ENCODE measurements at places on chromosomes 7 and 10. TPM values are rescaled to one million over a fixed set of nuclear protein-coding genes. Genes with fewer than 3 reads are reported as not detected.

DNA sequence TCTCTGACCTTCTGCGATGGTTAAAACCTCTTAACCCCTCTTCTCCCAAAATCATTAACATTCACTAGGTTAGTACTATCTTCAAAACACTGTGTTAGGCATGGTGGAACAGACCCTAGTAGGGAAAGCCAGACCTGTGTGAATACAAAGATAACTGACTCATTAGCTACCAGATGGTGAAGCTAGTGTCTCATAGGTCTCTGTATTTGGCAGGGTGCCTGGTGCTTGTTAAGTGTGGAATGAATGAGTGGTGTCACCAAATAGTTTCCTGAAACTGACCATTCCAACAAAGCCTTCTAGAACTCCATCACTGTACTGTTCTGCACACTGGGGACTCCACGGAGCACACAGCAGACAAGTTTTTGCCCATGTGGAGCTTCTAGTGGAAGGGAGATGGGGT lies 27.7 kb upstream of the TM9SF3 start:
- H3K4me1 ChIP-seq: no peaks in the 10 kb centered on the region
- H3K36me3 ChIP-seq: peaks cover 97% of the 10 kb centered on the region
- H3K4me3 ChIP-seq: no peak overlapping the region
- no peak overlapping the region for H3K27ac ChIP-seq

- no peaks in the 10 kb centered on the region for H3K36me3 ChIP-seq
- no peak overlapping the region for H3K27ac ChIP-seq
- no peaks in the 10 kb centered on the region for H3K4me1 ChIP-seq
- H3K4me3 ChIP-seq: no peak overlapping the region
- no peak for DNase-seq
Observed at GRCh38 chr7:55339033-55340000, 25.8 kb upstream of the LANCL2 start.

DNA sequence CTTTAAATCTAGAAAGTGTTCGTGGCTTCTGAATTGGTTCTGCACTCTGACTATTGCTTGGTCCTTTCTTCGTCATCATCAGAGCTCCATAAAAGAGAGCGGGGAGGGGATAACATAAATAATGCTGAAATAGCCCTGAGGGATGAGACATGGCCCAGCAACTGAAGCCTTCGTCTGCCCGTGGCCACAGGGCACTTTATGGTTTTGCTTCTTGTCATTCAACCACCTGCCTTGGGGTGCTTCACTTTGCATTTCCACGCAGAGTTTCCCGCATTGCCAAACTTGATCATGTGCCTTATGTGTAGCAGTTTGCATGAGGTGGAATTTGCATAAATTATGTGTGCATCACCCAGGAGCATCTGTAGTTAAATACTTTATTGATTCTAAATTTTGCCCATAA lies 15.9 kb downstream of the GSTO2 start:
- H3K27ac ChIP-seq: no peak overlapping the region
- no peaks in the 10 kb centered on the region for H3K36me3 ChIP-seq
- H3K4me3 ChIP-seq: no peak overlapping the region
- peak; percentile 40 for DNase-seq
- no peaks in the 10 kb centered on the region for H3K27me3 ChIP-seq

GRCh38 chr7:117017702-117018266 lies 64.5 kb downstream of the ST7 start:
- no peaks in the 10 kb centered on the region for H3K36me3 ChIP-seq
- no peak overlapping the region for H3K27ac ChIP-seq
- no peaks in the 10 kb centered on the region for H3K27me3 ChIP-seq

DNA sequence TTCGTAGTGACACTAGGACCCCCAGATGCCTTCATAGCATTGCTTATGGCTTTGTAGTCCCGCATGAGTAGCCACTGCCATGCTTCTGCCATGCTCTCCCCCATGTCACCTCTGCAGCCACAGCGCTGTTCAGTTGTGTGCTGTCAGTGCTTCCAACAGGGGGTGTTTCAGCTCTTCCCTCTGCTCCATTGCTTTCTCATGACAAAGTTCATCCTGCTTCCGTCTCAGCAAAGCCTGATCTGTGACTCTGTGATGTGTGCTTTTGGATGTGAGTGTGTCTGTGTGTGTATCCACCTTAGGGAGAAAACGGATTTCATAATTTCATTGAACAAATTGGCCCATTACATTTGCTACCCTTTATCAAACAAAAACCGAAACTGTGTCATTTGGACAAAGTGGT lies 134.9 kb upstream of the SAMD8 start:
- no peaks in the 10 kb centered on the region for H3K4me1 ChIP-seq
- H3K27ac ChIP-seq: no peak overlapping the region
- DNase-seq: no peak
- H3K36me3 ChIP-seq: peaks cover 14% of the 10 kb centered on the region
- H3K27me3 ChIP-seq: no peaks in the 10 kb centered on the region
- H3K4me3 ChIP-seq: no peak overlapping the region

GRCh38 chr7:112061051-112061450 lies 145.1 kb downstream of the DOCK4 start:
- H3K27me3 ChIP-seq: no peaks in the 10 kb centered on the region
- no peak for DNase-seq
- H3K27ac ChIP-seq: no peak overlapping the region
- no peaks in the 10 kb centered on the region for H3K4me1 ChIP-seq
- H3K36me3 ChIP-seq: no peaks in the 10 kb centered on the region
- H3K4me3 ChIP-seq: no peak overlapping the region

- H3K36me3 ChIP-seq: peaks cover 46% of the 10 kb centered on the region
- no peak for DNase-seq
- no peaks in the 10 kb centered on the region for H3K27me3 ChIP-seq
- no peak overlapping the region for H3K4me3 ChIP-seq
Observed at GRCh38 chr7:5649641-5650040, 131.8 kb downstream of the RNF216 start.

DNA sequence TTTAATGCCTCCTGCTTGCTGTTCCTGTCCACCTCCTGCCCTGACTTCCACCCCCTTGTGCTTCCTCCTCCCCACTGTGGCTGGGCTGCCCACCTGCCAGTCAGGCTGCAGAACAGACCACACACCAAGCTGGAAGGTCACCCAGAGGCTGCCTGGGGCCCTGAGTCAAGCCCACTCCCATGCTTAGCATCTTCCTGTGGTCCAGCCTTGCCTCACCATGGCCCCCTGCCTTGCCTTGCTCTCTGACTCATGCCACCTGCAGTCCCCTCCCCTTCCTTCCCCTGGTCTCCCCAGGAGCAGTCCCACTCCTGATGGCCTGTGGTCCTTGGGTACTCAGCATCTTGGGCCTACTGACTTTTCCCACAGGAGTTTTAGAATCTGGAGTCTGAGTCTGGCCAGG lies 2.3 kb downstream of the CLEC2L start:
- no peaks in the 10 kb centered on the region for H3K36me3 ChIP-seq
- H3K4me3 ChIP-seq: no peak overlapping the region
- DNase-seq: no peak
- no peaks in the 10 kb centered on the region for H3K4me1 ChIP-seq

DNA sequence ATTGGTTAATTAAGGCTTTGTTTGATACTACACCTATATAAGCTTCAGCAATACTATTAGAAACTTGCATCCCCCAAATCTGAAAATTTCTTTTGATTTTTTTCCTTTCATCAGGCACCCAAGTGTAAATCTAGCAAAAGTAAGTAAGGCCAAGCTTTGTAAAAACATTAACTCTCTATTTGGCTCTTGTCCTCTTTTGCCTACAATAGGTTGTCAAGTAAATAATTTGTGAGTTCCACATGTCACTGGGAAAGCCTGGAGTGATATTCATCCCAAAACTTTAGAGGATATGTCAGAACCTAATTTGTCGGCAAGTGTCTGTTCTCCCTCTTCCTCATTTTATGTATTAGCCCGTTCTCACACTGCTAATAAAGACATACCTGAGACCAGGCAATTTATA lies 492.4 kb downstream of the IPMK start:
- no peak overlapping the region for H3K27ac ChIP-seq
- DNase-seq: no peak
- no peaks in the 10 kb centered on the region for H3K36me3 ChIP-seq

GRCh38 chr7:66505531-66506451 lies 122.9 kb upstream of the KCTD7 start:
- peaks cover 10% of the 10 kb centered on the region for H3K27me3 ChIP-seq
- no peak for DNase-seq
- H3K27ac ChIP-seq: no peak overlapping the region
- no peak overlapping the region for H3K4me3 ChIP-seq
- no peaks in the 10 kb centered on the region for H3K36me3 ChIP-seq

- H3K27ac ChIP-seq: no peak overlapping the region
- H3K4me1 ChIP-seq: no peaks in the 10 kb centered on the region
Observed at GRCh38 chr10:18313140-18313530, 172.9 kb downstream of the CACNB2 start.

DNA sequence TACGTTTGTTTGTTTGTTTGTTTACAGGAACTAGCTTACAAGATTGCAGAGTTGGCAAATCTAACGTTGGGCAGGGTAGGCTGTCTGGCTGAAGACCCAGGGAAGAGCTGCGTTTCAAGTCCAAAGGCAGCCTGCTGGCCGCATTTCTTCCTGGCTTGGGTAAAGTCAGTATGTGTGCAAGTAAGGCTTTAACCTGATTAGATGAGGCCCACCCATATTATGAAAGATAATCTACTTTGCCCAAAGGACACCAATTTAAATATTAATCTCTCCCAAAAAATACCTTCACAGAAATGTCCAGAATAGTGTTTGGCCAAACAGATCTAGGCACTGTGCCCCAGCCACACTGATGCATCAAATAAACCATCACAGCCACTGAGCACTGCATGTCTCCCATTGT lies 228.9 kb upstream of the HABP2 start:
- H3K4me1 ChIP-seq: peaks cover 64% of the 10 kb centered on the region
- no peaks in the 10 kb centered on the region for H3K27me3 ChIP-seq
- DNase-seq: no peak

- no peak overlapping the region for H3K27ac ChIP-seq
- no peaks in the 10 kb centered on the region for H3K27me3 ChIP-seq
- no peaks in the 10 kb centered on the region for H3K36me3 ChIP-seq
- H3K4me1 ChIP-seq: no peaks in the 10 kb centered on the region
- DNase-seq: no peak
- no peak overlapping the region for H3K4me3 ChIP-seq
Observed at GRCh38 chr7:54215424-54215823, 326.8 kb upstream of the VSTM2A start.

- no peaks in the 10 kb centered on the region for H3K27me3 ChIP-seq
- H3K4me3 ChIP-seq: no peak overlapping the region
- DNase-seq: no peak
- no peak overlapping the region for H3K27ac ChIP-seq
- H3K36me3 ChIP-seq: no peaks in the 10 kb centered on the region
- H3K4me1 ChIP-seq: no peaks in the 10 kb centered on the region
Observed at GRCh38 chr7:30815951-30816644, 44.9 kb downstream of the MINDY4 start.

DNA sequence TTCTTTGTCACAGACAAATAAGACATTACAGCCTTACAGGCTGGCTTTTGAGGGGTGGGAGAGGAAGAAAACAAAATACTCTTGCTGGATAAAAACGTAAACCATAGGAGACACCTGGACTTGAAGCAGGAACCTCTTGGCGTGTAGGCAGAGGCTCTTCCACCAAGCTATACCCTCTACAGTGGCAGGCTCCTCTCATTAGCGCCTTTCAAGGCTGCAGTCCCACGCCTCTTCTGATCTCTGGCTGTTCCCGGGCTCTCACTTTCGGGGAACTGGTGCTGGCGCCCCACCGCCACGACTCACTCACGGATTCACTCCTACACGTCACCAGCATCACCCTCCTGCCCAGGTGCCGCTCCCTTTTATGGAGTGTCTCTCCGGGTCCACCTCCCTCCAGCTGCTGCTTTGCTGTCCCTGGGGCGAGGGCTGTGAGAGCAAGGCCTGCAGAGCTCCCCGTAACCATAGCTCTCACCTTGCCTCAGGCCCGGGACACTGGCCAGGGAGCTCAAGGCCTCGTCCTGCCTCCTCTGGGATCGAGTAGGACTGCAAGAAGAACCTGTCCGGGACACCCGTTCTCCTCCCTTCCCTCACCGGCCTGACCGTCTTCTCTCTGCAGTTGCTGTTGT lies 62.6 kb downstream of the ZNF777 start:
- DNase-seq: no peak
- H3K27ac ChIP-seq: no peak overlapping the region
- H3K27me3 ChIP-seq: no peaks in the 10 kb centered on the region
- H3K36me3 ChIP-seq: no peaks in the 10 kb centered on the region
- no peak overlapping the region for H3K4me3 ChIP-seq

DNA sequence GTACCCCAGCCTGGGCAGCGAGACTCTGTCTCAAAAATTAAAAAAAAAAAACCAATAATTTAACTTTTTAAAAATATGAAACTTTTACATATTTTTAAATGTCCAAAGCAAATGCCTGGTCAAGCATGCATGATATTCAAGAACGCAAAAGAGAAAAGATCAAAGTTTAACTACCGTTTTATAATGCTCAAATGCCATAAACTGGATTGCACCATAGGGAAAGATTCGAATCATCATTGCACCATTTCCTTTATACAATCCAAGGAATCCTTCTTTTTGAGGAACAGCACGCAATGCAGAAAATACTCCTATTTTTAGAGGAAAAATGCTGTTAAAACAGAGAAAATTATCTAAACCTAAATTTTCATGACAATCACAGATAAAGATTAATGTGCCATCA lies 20.9 kb downstream of the SLC25A16 start:
- H3K4me3 ChIP-seq: no peak overlapping the region
- no peak overlapping the region for H3K27ac ChIP-seq
- no peak for DNase-seq
- no peaks in the 10 kb centered on the region for H3K4me1 ChIP-seq

- no peak for DNase-seq
- H3K4me3 ChIP-seq: no peak overlapping the region
- no peaks in the 10 kb centered on the region for H3K4me1 ChIP-seq
- H3K27me3 ChIP-seq: peaks cover 2% of the 10 kb centered on the region
- H3K27ac ChIP-seq: no peak overlapping the region
Observed at GRCh38 chr10:112366992-112367391, 6.9 kb upstream of the ACSL5 start.

DNA sequence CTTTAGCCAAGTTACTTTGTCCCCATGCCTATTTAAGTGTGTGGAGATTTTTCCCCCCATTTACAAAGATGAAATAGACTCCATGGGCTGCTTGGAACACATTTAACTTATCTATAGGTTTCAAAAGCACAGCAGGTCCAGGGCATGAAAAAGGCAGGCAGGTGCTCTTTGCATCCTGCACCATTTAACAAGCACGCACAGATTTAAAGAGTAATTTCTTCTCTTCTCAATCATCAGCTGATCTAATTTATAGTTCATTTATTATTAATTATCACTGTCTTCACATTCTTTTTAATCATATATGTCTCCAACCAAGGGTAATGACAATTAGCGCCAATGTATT lies 156.8 kb downstream of the CACNA2D1 start:
- H3K4me3 ChIP-seq: no peak overlapping the region
- DNase-seq: no peak
- H3K27ac ChIP-seq: no peak overlapping the region
- no peaks in the 10 kb centered on the region for H3K27me3 ChIP-seq
- no peaks in the 10 kb centered on the region for H3K36me3 ChIP-seq

LRRC61 gene
- 5.7 TPM for polyA plus RNA-seq

ZNF33A gene
- 12.1 TPM for polyA plus RNA-seq

PDK4 gene
- 2.2 TPM for polyA plus RNA-seq

ASB10 gene
- polyA plus RNA-seq: not detected

ZNF107 gene
- 0.89 TPM for polyA plus RNA-seq

ANKRD61 gene
- not detected for polyA plus RNA-seq
